ENCODE measurements at places on chromosomes 12 and 14.

GRCh38 chr12:122354958-122355641 lies 67.4 kb downstream of the CLIP1 start:
- no peak for DNase-seq

DNA sequence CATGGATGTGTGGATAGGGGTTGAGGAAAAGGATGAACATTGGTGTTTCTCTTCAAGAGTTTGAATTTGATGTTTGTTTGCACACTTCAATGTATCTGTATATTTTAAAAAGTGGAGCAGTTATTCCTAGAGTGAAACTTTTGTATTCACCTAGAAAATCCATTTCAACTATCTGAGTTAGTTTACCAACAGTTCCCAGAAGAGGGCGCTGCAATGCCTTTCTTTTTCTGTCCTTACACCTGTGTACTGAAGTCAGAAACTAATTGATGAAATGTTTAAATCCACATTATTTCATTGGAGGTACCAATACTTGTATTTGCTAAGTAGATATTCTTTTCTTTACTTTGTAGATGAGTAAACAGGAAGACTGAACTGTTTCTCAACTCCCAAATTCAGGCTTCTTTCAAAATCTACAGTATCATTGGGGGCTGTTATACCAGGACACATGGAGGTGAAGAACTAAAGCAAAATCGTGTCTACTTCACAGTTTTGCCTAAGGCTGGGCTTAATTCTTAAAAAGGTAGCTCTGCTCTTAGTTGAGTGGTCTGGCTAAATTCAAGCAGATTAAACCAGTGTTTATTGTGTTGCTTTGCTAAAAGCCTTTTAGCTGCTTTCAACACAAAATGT lies 26.6 kb upstream of the KLRB1 start:
- peak; percentile 46 for DNase-seq

GRCh38 chr14:68976160-68977067 lies 2.7 kb downstream of the ACTN1 start:
- no peak for DNase-seq

- no peak for DNase-seq
Measured at GRCh38 chr12:108595711-108596647, 1.9 kb downstream of the TMEM119 start.

DNA sequence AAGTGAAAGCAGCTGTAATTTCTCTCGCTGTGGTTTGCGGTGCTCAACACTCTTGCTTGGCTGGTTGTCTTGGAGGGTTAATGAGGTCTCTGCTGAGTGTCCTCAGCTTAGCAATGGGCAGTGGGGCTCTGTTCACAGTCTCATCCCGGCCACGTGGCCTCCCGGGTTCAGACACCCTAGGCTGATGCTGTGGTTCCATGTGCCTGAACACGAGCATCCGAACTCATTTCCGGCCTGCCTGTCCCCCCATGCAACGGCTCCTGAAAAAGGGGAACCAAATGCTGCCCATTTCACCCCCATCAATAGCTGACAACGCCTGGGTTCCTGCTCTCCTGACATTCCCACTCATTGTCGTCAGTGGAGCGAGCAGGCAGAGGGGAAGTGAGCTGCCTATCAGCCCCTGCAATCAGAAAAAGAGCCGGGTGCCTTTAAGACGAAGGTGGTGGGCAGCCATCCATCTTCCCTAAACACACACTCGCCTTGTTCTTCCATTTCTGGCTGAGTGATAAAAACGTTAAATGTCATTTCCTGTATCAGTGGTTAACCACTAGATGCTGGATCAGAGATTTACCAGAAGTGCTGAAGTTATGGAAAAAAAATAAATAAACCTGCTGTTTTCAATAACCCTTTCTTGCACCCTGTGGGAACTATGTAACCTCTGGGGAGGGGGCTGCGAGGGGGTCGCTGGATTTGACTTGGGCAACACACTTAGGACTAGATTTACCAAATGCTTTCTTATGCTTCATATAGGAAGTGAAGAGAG lies 60.3 kb upstream of the BCL2L14 start:
- DNase-seq: no peak

DNA sequence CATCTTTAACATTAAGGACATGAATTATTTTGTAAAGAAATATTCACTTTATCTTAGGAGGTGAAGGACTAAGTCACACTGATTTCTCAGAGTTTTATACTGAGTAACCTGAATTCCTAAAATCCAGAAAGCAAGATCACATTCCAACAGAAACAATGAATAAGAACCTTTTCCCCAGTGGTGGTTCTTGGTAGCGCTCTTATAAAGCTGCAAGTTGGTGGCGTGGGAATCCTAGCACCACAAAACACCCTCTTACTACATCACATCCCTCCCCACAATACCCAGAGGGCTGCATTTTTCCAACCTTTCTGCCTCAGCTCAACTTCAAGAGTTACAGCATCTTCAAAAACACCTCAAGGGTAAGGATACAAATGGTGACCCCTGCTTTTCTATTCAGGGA lies 44.0 kb upstream of the SMUG1 start:
- no peak for DNase-seq

DNA sequence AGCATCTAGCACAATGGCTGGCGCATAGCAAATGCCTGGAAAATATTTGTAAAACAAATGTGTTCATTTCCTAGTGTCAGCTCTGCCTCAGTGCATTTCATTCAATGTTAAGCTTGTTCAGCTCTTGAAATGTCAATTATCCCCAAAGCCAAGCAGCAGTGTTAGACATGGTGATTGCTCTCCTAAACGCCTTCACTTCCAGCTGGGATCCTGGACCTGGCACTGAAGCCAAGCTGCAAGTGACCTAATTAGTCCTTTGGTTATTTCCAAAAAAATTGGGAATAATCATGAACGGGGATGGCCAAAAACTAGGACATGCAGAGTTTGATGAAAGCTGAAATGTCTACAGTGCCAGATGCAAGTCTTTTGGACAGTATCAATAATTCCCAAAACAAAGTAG lies 54.9 kb upstream of the MDGA2 start:
- DNase-seq: no peak

GRCh38 chr14:89753828-89754412 lies 200.6 kb downstream of the EFCAB11 start:
- no peak for DNase-seq

- no peak for DNase-seq
Measured at GRCh38 chr14:52238682-52239081, 28.8 kb upstream of the PTGDR start.

DNA sequence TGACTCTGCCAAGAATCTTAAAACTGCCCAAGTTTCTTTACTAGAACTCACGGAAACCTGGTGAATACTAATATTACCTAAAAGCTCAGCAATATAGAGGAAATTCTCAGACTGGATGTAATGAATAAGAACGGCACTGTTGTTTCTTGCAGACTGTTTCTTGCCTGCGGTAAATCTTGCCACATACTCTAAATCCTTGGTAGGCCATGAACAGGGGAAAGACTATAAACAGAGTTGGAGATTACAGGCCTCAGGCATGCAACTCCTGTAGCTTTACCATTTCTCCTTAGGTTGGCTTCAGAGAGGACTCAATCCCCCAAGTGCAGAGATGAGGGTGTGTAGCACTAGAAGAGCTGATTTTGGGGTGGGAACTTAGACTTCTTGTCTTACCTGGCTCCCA lies 1.1 kb downstream of the ALDH6A1 start:
- DNase-seq: no peak

DNA sequence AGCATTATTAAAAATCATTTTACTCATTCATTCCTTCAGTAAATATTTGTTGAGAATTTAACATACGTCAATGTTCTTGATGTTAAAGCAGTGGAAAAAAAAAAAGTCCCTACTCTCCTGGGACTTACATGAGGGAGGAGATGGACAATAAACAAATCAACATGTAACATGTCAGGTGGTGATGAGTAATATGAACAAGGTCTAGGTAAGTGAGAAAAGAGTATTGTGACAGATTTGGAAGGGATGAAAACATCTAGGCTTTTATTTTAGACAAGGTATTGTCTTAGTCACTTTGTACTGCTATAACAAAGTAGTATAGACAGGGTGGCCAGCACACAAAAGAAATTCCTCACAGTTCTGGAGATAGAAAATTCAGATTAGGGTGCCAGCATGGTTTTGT lies 167.2 kb downstream of the FSCB start:
- DNase-seq: no peak

GRCh38 chr14:100610511-100611217 lies 23.4 kb upstream of the BEGAIN start:
- DNase-seq: peak; percentile 27

- no peak for DNase-seq
Measured at GRCh38 chr12:14656846-14657245, 39.6 kb downstream of the GUCY2C start.

DNA sequence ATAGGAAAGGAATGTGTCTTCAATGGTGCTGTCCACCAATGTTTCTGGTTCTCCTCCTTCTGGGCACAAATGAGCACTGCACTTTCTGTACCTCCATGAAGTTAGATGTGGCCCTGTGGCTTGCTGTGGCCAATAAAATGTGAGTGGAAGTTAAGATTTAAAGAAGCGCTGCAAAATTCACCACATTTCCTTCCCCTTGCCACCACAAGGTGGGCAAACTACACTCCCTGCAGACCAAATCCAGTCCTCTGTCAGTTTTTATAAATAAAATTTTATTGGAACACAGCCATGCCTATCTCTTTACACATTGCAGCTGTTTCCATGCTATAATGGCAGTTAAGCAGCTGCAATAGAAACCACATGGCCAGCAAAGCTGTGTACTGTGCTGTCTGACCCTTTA lies 141.4 kb upstream of the TMPO start:
- DNase-seq: no peak

DNA sequence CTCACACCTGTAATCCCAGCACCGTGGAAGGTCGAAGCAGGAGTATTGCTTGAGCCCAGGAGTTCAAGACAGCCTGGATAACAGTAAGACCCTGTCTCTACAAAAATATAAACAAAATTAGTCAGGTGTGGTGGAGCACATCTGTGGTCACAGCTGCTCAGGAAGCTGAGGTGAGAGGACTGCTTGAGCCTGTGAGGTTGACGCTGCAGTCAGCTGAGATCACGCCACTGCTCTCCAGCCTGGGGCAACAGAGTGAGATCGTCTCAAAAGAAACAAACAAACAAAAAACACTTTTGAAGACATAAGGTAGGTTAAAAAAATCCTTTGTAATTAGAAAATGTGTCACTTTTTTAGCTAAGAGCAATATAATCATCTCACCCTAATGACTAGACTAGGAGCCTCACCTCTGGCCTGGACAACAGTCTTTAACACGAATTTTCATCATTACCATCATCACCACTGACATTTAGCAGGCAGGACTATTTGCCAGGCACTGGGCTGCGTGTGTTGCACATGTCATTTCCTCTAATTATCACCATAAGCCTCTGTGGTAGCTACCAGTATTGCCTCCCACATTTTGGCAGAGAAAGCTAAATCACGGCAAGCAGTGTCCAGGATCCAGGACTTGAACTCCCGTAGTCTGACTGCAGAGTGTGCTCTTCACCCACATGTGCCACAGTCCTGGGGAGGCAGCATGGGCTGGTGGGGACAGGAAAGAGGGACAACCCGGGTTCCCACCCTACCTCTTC lies 4.6 kb upstream of the SYCP3 start:
- DNase-seq: no peak
